ENCODE measurements at places on chromosomes 2 and 18. TPM values are rescaled to one million over a fixed set of nuclear protein-coding genes. Genes with fewer than 3 reads are reported as not detected.

- no peak for DNase-seq
These were observed 28.8 kb upstream of the TBC1D8 start for GRCh38 chr2:101179982-101180381.

- DNase-seq, result no peak
These were observed 25.3 kb downstream of the DYNAP start for GRCh38 chr18:54616220-54616848.

GRCh38 chr2:101355401-101356054 is 31.8 kb downstream of the CREG2 start:
- DNase-seq, result no peak

GRCh38 chr2:67394734-67395133 is 2.4 kb upstream of the ETAA1 start:
- peak; percentile 56 for DNase-seq

The RFTN2 gene
- 1.7 TPM for total RNA-seq

All from RPMI7951 (cell line).